Amniotic stem cell (primary cell): ENCODE measurements at places on chromosomes 11 and 22.

DNA sequence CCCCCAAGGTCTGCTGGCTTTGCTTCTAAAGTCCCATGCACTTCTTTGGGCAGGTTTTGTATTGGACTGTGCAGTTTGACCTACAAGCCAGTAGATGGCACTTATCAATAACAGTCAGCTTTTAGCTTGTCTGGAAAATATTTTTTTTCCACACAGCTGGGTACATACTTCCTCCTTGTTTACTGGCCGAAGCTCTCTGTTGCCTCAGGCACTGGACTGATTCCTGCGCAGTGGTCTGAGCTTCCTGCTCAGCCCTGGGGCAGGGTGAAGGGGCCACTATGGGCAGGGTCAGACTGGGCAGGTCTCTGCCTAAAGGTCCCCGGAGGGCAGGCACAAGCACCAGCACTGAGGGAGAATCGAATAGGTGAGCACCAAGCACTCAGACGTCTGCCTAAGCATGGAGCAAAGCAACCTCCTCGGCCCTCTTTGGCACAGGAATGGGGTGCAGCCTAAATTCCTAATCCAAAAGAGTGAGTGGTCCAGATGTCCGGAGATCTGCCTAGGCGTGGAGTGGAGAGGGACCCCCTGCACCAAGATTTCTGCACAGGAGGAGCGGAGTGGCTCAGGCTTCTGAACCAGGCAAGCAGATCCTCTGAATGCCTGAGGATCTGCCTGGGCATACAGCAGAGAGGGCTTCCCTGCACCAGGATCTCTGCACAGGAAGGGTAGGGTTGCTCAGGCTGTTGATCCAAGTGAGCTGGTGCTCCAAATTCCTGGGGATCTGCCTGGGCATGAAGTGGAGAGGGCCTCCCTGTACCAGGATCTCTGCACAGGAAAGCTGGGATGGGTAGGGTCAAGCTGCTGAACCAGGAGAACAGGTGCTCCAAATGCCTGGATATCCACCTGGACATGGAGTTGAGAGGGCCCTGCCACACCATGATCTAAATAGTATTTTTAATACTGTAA lies 105.9 kb upstream of the C11orf58 start:
- DNase-seq: no peak

GRCh38 chr11:19673924-19674729 lies 38.5 kb upstream of the NAV2 start:
- no peak for DNase-seq

- no peak for DNase-seq
These were observed 102.7 kb upstream of the PARVA start for GRCh38 chr11:12274558-12275197.

- DNase-seq: no peak
These were observed 1.7 kb upstream of the ME3 start for GRCh38 chr11:86673872-86674750.

- no peak for DNase-seq
These were observed 15.9 kb downstream of the SEZ6L start for GRCh38 chr22:26185190-26185589.

DNA sequence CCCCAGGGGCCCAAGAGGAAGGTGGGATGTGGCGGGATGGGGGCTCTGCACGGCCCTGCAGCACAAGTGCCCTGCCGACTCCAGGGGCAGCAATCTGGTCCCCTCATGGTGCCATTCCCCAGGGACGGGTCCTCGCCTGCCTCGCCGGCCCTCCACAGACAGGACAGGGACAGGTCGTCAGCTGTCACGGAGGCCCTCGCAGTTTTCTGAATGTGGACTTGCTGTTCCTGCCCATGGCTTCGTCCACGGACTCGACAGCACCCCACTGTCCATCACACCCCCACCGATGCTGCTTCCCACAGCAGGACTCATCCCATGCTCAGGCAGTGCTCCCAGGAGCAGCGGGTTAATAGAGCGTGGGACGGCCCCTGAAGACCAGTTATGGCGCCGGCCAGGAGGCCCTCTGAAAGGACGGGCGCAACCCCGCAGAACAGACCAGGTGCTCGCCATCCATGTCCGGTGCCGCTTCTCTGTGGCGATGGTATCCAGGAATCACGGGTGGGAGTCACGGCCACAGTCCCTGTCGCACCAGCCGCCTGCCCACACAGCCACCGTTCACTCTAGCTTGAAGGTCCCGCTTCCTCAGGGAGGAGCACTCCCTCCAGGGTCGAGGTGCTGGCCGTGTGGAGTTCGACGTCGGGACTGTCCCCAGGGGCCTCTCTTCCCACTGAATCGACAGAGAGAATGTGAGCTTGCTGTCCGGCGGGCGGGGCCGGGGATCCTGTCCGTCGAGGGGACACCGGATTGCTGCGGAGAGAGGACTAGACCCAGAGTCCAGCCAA lies 18.5 kb upstream of the MUC2 start:
- no peak for DNase-seq

DNA sequence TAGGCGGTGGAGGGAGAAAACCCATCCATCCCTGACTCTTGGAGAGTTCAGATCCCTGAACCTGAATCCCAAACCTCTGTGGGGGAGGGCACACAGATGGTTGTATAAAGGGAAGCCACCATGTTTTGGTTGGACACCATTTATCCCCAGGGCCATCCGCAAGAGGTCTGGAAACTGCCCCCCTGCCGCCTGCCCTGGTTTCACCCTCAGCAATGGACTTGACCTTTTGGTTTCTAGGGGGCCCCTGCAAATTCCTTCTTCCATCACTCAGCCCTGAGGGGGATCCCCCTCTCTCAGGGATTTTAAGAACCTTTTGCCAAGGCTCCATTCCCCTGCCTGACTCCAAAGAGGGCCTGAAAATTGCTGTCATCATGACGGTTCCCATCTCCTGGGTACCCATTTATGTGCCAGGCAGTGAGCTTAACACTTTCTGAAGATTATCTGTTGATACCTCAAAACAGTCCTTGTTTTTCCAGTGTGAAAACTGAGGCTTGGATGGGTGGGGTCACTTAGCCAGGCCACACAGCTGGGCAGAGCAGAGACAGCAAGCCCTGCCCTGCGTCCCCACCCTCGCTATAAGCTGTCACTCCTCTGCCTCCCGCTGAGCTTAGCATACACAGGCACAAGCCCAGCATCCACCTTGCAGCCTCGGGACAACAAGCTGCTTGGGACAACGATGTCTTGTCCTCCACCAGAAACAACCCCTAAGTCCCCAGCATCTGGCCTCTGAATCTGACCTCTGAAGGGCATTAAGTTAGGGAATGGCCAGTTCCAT lies 33.2 kb upstream of the CRYBB3 start:
- DNase-seq: no peak

GRCh38 chr11:106840146-106840545 lies 178.1 kb downstream of the GUCY1A2 start:
- no peak for DNase-seq

- no peak for DNase-seq
These were observed 16.2 kb upstream of the MUC5B start for GRCh38 chr11:1206391-1207271.

DNA sequence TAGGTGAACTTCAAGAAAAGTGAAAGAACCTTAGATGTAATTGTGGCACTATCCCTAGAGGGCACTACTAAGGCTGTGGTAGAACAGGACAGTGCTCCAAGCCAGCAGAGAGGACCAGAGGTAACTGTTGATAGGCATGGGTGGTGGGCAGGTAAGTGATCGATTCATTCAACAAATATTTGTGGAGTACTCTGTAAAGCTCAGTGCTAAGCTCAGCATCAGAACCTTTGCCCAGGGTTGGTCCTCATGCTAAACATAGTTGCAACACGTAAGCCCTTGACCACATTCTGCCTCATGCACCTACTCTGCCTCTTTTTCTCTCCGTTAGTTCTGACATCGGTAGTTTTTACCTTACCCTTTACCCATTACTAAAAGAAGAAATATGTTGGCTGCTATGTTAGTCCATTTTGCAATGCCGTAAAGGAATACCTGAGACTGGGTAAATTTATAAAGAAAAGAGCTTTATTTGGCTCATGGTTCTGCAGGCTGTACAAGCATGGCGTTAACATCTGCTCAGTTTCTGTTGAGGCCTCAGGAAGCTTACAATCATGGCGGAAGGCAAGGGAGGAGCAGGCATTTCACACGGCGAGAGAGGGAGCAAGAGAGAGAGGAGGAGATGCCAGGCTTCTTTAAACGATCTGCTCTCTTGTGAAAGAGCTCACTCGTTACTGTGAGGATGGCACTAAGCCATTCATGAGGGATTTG lies 18.4 kb upstream of the NNMT start:
- no peak for DNase-seq

DNA sequence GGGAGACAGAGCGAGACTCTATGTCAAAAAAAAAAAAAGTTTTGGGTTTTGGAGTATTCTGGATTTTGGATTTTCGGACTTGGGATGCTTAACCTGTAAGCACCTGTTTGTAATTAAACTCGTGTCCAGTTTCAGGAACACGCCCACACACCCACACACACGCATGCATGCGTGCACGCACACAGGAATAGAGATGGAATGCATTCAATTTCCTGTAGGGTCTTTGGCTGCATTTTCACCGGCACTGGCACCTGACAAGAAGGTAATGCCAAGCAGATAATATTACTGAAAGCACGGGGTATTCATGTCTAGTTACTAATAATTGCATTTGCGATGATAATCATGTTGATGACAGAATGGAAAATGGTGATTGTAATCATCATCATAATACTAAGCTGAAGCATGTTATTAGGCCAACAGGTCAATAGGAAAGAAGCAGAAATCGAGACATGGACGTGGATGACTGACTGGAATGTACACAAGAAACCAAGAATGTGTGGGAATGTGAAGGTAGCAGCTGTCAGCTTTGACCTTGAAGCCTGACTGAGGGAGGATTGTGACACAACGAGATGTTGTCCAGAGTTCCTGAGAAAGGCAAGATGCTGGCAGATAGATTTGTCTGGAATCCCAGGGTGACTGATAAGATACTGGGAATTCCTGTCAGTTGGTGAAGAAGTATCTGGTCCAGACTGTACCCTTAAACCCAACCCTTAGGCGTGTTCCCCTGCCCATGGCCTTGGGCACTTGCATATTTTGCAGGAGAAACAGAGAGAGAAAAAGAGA lies 108.6 kb downstream of the SYN3 start:
- no peak for DNase-seq

DNA sequence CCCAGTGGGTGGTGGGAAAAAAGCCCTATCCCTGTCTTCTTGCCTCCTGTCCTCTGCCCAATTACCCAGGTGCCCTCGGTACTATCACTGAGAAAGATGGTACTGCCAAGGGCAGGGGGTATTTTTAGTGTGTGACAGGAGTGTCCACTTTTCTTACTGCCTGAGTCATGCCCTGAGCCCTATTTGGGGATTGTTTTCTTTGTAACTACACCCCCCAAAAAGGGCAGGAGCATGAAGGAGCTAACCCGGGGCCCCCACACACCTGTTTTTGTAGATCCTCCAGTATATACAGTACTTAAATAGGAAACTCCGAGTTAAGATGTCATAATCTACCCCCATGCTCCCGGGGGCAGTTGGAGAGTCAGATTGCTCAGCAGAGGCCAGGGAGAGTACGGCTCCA lies 3.8 kb downstream of the SMTNL1 start:
- no peak for DNase-seq

- no peak for DNase-seq
These were observed 315.8 kb upstream of the CADM1 start for GRCh38 chr11:115820026-115820425.
